ENCODE measurements at places on chromosomes 13 and 19. TPM values are rescaled to one million over a fixed set of nuclear protein-coding genes. Genes with fewer than 3 reads are reported as not detected.
A peak's percentile ranks its signal among the peaks of the same experiment; 100 is the strongest.

DNA sequence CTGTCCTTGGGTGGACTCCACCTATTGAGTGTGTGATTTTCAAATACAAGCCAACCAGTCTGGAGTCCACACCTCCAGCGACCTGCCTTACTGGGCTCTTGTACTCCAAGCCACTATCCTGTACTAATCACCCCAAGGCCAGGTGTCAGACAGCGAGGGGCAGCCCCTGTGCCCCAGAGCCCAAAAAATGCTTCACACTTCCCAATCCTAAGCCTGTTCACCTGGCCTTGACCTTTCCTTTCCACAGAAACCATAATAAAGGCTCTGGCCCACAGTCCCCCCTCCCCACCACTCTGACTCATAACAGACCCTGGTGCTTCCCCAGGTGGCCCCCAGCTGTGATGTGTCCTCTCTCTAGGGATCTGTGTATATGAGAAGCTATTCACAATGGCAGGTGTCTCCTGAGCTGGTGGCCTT, 3.9 kb downstream of the CD209 start:
- no peaks in the 10 kb centered on the region for H3K36me3 ChIP-seq
- DNase-seq = no peak
- no peaks in the 10 kb centered on the region for H3K27me3 ChIP-seq
- H3K27ac ChIP-seq = no peak overlapping the region
- no peaks in the 10 kb centered on the region for H3K4me1 ChIP-seq

DNA sequence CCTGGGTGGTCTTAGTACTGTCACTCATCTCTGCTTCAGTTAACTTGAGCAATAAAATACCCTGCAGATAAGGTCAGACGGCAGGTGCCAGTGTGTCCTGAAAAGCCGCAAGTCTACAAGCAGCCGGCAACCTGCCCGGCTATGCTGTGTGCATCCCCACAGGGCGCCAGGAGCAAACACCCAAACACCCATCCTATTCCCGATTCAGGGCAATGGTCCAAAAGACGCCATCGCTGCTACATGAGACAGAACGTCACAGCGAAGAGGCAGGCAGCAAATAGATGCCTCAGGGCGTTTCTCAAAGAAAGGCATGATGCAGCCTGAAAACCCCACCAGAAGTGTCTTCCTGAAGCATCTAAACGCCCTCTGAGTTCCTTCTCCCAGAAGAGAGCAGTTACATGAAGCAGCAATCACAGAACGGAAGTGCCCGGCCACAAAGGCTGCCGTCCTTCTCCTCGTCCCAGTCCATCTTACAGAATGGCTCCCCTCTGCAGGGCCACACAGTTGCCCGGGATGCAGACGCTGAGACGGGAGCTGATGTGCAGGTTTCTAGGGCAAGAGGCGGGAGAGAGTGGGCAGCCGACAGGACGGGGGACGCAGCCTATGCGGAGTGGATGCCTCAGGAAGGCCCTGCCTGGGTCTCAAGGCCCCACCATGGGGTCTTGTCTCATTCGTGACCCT, 35.1 kb downstream of the RASA3 start:
- H3K36me3 ChIP-seq = no peaks in the 10 kb centered on the region
- no peak for DNase-seq
- H3K4me3 ChIP-seq = no peak overlapping the region
- H3K4me1 ChIP-seq = peaks cover 5% of the 10 kb centered on the region

The ZNF471 gene
- 2.1 TPM for total RNA-seq

GRCh38 chr19:55146705-55147273, 2.2 kb downstream of the TNNT1 start:
- H3K36me3 ChIP-seq = no peaks in the 10 kb centered on the region
- peaks cover 12% of the 10 kb centered on the region for H3K4me1 ChIP-seq

GRCh38 chr19:1177322-1178114, 3.5 kb upstream of the SBNO2 start:
- H3K4me3 ChIP-seq = no peak overlapping the region
- H3K36me3 ChIP-seq = no peaks in the 10 kb centered on the region
- H3K4me1 ChIP-seq = peaks cover 41% of the 10 kb centered on the region

The CDK8 gene
- 16.8 TPM for total RNA-seq

- no peaks in the 10 kb centered on the region for H3K4me1 ChIP-seq
- H3K4me3 ChIP-seq = no peak overlapping the region
- no peaks in the 10 kb centered on the region for H3K36me3 ChIP-seq
- DNase-seq = no peak
Observed at GRCh38 chr13:108573455-108573854, 56.0 kb upstream of the MYO16 start.

GRCh38 chr13:42422681-42423080, 150.7 kb downstream of the AKAP11 start:
- H3K4me3 ChIP-seq = no peak overlapping the region
- no peaks in the 10 kb centered on the region for H3K27me3 ChIP-seq
- no peak overlapping the region for H3K27ac ChIP-seq
- H3K4me1 ChIP-seq = no peaks in the 10 kb centered on the region
- H3K36me3 ChIP-seq = no peaks in the 10 kb centered on the region

GRCh38 chr13:48333976-48334375, 30.4 kb downstream of the RB1 start:
- peak overlapping the region; percentile 79 for H3K27ac ChIP-seq
- no peak overlapping the region for H3K4me3 ChIP-seq
- DNase-seq = no peak
- H3K27me3 ChIP-seq = no peaks in the 10 kb centered on the region
- no peaks in the 10 kb centered on the region for H3K36me3 ChIP-seq

DNA sequence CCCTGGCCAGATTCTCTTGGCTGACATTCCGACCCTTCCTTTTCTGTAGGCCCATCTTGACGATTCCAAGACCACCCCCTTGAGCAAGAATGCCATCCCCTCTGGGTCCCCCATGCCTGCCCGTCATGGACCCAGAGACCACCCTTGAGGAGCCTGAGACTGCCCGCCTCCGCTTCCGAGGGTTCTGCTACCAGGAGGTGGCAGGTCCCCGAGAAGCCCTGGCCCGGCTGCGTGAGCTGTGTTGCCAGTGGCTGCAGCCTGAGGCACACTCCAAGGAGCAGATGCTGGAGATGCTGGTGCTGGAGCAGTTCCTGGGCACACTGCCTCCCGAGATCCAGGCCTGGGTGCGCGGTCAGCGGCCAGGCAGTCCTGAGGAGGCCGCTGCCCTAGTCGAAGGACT, 978 bp downstream of the ZNF446 start:
- no peak for DNase-seq
- peak overlapping the region; percentile 78 for H3K4me3 ChIP-seq
- H3K4me1 ChIP-seq = peaks cover 7% of the 10 kb centered on the region
- H3K27me3 ChIP-seq = no peaks in the 10 kb centered on the region
- peak overlapping the region; percentile 95 for H3K27ac ChIP-seq

DNA sequence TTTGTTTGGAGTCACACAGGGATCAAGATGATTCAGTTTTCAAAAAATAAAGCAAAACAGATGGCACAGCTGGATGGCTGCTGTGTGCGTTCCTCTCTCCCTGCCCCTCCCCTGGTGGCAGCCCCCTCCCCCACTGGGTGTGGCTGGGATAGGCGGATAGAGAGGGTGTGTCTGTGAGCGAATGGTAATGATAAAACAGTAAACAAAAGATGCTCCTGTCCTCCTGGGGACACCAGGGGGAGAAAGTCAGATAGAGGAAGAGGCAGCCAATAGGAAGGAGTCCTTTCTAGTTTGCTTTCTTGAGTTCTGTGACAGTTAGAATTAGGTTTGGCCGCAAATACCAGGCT, 6.5 kb downstream of the TMEM255B start:
- H3K4me1 ChIP-seq = peaks cover 4% of the 10 kb centered on the region
- H3K27ac ChIP-seq = no peak overlapping the region
- H3K4me3 ChIP-seq = no peak overlapping the region
- no peaks in the 10 kb centered on the region for H3K36me3 ChIP-seq
- no peaks in the 10 kb centered on the region for H3K27me3 ChIP-seq
